ENCODE measurements at places on chromosomes 12 and 14.

DNA sequence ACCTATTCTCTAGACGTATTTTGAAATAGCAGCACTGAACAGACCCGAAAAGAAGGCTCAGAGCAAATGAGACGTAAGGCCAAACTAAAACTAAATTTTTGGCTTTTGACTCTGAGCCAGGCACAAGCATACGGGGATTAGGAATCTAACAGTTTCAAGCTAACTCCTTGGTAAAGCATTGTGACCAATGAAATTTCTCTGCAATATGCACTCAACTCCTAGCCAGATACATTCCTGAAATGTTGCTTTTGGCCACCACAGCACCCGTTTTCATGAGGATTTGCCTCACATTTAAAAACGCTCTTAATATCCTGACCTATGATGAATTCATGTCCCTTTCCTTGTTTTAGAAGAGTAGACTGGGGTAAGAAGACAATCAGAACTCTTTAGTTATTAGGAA, 53.1 kb upstream of the NPFF start:
- DNase-seq = no peak

- no peak for DNase-seq
Observed at GRCh38 chr14:35366521-35366976, 38.0 kb downstream of the NFKBIA start.

- DNase-seq = no peak
Observed at GRCh38 chr12:49901986-49902385, 1.7 kb downstream of the FAIM2 start.

GRCh38 chr14:71538938-71539649, 393.1 kb upstream of the RGS6 start:
- no peak for DNase-seq

GRCh38 chr14:57205938-57206337, 62.8 kb downstream of the EXOC5 start:
- no peak for DNase-seq

GRCh38 chr14:67166450-67166853, 22.8 kb upstream of the GARIN2 start:
- DNase-seq = no peak

DNA sequence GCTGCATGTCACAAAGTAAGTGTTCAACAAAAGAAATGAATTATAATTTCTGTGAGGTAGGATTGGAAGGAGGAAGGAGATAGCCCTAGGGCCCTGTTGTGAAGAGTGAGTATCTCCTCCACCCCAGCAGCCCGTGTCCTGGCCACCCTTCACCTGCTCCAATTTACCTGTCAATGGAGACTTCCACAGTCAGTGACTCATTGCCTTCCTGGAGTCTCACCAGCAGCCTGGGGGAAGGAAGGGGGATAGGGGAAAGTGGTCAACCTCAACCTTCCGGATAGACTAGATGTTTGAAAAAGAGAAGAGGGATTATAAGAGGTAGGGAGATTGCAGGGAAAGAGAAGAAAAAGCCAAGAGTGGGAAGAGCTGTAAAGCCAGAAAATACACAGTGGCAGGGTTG, 9.2 kb downstream of the STAT2 start:
- no peak for DNase-seq

- DNase-seq = no peak
Observed at GRCh38 chr14:64035143-64035542, 182.3 kb downstream of the SYNE2 start.

- no peak for DNase-seq
Observed at GRCh38 chr14:28052251-28052650, 714.3 kb upstream of the FOXG1 start.

- no peak for DNase-seq
Observed at GRCh38 chr14:67270145-67270753, 29.0 kb downstream of the PALS1 start.

- no peak for DNase-seq
Observed at GRCh38 chr12:108305991-108306501, 33.1 kb downstream of the CMKLR1 start.

GRCh38 chr14:46717211-46717610, 65.6 kb upstream of the RPL10L start:
- no peak for DNase-seq

DNA sequence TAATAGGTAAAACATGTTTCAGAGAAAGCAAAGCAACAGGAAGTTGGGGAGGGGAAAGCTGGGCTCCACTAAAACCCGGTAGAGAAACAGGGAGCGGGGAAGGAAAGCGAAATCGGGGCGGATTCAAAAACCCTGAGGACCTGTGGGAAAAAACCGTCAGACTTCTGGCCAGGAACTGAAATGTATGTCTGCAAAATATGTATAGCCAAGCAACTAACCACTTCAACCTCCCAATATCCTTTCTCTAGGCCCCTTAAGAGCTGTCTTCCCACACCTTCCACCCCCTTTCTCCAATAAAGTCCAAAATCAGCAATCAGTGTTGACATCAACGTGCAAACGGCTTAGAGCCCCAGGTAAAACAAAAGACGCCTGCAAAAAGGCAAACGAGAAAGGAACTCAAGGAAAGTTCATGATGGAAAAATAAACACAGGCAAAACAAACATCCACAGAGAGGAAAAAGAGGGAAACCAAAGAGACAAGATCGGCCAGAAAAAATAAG, 32.8 kb downstream of the SIX1 start:
- no peak for DNase-seq

DNA sequence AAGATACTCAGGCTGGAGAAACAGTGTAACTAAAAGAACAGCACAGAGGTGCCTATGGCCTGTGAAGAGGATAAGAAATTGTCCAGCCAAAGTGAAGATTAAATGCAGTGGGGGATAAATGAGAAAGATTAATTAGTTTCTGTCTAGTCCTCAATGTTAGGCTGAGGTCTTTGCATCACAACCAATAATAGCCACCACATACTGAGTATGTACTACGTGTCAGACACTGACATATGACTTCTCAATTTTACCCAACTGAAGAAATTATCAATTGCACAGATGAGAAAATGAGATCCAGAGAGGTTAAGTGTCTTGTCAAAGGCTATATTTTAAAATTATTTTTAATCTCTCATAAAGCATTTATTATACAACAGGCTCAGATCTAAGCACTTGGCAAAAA, 285.9 kb downstream of the PDZRN4 start:
- no peak for DNase-seq

GRCh38 chr12:88566430-88566829, 13.8 kb downstream of the KITLG start:
- no peak for DNase-seq

GRCh38 chr12:60059180-60059579, 463.4 kb downstream of the SLC16A7 start:
- DNase-seq = no peak

DNA sequence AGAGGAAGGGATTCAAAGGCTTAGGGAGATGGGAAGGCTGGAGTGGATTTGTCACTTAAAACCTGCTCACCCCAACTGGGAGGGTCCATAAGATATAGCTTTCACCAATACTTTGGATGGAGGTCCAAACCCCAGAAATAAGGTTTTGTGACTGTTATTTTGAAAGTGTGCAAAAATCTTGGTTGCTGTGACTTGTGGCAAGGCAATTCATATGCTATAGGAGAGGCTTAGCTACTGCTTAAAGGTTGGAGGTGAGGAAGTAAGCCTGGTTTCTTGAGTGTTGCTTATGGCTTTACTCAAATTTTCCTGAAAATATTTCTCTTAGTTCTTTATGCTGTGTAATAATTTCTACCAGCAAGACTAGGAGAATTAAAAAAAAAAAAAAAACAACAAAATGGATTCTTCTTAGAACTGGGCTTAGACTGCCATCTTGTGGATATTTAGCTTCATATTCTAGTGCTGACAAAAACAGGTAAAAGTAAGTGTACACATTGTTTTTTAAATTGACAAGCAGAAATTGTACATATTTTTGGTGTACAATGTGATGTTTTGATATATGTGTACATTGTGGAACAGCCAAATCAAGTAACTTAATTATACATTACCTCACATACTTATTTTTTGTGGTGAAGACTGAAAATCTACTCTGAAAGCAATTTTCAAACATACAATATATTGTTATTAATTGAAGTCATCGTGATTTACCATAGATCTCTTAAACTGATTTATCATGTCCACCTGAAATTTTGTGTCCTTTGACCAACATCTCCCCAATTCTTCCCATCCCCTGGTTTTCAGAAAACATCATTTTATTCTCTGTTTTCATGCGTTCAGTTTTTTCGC, 23.0 kb downstream of the PDE6H start:
- no peak for DNase-seq

DNA sequence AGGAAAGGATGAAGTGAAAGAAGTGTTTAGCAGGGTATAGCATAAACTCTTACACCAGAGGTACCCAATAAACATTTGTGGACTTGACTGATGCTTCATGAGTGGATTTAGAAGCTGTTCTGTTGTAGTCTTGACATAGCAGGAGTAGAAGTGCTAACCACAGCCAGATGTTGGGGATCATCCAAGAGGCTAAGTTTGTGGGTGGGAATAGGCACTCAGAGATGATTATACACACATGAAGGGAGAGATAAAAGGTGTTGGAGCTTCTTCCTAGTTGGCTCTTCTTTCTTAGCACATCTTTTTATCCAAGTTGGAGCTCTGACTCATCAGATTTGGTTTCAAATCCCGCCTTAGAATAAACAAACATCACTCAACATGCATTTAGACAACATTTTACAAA, 166.7 kb upstream of the E2F7 start:
- DNase-seq = no peak

DNA sequence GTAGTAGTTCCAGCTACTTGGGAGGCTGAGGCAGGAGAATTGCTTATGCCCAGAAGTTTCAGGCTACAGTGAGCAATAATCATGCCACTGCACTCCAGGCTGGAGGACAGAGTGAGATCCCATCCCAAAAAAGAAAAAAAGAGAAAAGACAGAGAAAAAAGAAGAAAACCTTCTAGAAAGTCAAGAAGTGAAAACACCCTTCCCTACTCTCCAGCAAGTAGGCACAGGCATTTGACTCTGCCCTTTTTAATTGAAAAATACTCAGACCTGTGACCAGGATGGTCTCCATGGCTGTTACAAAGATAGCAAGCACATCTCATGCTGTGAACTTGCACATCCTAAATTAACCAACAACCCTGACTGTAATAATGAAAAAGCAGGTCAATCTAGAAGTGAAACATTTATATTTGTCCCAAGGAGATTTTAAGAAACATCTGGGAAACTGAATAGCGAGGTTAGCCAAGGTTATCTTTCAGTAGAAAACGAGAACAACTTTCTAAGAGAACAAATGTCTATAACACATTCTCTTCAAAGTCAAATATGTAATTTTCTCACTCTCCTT, 2.0 kb downstream of the TMTC1 start:
- no peak for DNase-seq

GRCh38 chr12:2118061-2118460, 65.3 kb downstream of the CACNA1C start:
- no peak for DNase-seq

- no peak for DNase-seq
Observed at GRCh38 chr14:60926002-60926401, 54.9 kb downstream of the TRMT5 start.

- peak; percentile 58 for DNase-seq
Observed at GRCh38 chr14:23094666-23095195, at the start of gene ACIN1. TSS of gene ACIN1 (minus strand) at chr14:23095136. CDS start at chr14:23095112, 24 bp downstream.

GRCh38 chr14:83347874-83348273, 1814.2 kb upstream of the SEL1L start:
- no peak for DNase-seq

DNA sequence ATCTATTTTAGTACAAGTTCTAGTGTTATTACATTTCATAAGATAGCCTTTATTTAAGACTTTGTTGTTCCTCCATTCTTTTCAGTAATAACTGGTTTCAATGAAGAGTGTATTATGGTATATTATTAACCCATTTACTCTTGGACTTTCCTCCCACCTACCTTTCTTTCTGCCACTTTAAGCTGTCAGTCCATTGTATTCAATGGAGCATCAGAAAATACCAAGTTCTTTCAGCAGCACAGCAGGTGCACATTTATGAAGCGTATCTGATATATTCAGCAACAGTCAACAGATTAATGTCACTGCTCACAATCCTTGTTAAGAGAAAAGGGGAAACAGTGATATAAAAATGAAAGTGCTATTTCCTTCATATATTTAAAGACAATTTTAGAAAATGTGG, 660.9 kb downstream of the C12orf50 start:
- no peak for DNase-seq

DNA sequence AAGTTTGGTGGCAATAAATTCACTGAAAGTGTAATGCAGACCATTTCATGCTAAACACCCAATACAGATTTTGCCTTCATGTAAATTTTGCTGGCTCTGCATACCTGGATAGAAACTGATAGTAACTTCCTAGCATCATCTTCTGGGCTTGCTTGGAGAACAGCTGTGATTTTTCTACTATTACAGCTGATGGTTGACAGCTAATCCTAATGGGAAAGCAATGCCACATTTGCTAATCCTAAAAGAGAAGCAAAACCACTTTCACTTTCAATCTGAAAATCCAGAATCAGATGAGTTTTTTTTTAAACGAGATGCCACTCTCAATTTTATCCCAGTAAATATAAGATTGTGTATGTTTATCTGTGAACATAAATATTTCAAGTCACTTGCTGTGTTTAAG, 1035.9 kb downstream of the TRHDE start:
- no peak for DNase-seq

GRCh38 chr12:86663716-86664115, 407.5 kb upstream of the MGAT4C start:
- DNase-seq = no peak

DNA sequence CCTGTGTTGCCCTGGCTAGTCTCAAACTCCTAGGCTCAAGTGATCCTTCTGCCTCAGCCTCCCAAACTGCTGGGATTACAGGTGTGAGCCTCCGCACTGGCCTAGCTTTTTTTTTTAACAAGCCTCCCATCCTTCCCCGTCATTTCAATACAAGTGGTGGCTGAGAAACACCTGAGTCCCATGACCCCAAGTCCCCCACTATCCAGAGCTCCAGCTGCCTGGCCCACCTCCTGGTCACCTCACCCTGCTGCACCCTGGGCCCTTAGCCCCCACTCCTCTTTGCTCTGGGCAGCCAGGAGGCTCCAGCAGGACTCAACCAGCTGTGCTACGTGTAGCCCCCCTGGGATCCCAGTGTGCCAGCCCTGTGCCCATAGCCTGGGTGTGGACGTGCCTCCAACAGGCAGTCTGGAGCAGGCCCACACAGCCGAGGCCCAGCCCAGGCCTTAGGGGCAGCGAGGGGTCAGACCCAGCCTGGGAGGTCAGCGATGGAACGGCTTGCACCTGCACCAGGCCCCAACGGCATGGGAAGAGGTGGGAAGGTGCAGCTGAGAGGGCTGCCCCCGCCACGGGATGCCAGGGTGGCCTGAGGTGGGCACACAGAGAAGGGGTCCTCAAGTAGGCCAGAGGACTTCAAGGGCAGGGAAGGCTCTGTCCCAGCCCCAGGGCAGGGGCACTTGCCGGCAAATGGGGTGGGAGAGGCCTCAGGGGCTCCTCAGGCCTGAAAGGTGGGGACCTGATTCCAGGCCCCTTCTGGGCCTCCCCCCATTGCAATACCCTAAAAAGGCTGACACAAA, 6.5 kb downstream of the AHNAK2 start:
- DNase-seq = no peak

- no peak for DNase-seq
Observed at GRCh38 chr14:86462193-86462753, 932.3 kb downstream of the FLRT2 start.

GRCh38 chr14:97806891-97807290, 1009.7 kb downstream of the VRK1 start:
- DNase-seq = no peak

GRCh38 chr14:104936361-104937155, 11.9 kb downstream of the PLD4 start:
- no peak for DNase-seq

Data from activated gamma-delta T cell treated with anti-CD3 and anti-CD28 coated beads, Interleukin-2, amount 50 U/mL, for 16 hours (primary cell).